Stimulated activated CD8-positive, alpha-beta memory T cell treated with anti-CD3 and anti-CD28 coated beads, Interleukin-7, amount 100 ng/mL, for 48 hours (primary cell): ENCODE measurements at places on chromosomes 2 and 18.

- DNase-seq, result no peak
Measured at GRCh38 chr2:181111059-181111458, 130.7 kb downstream of the UBE2E3 start.

- no peak for DNase-seq
Measured at GRCh38 chr2:39715095-39715494, 49.4 kb downstream of the TMEM178A start.

DNA sequence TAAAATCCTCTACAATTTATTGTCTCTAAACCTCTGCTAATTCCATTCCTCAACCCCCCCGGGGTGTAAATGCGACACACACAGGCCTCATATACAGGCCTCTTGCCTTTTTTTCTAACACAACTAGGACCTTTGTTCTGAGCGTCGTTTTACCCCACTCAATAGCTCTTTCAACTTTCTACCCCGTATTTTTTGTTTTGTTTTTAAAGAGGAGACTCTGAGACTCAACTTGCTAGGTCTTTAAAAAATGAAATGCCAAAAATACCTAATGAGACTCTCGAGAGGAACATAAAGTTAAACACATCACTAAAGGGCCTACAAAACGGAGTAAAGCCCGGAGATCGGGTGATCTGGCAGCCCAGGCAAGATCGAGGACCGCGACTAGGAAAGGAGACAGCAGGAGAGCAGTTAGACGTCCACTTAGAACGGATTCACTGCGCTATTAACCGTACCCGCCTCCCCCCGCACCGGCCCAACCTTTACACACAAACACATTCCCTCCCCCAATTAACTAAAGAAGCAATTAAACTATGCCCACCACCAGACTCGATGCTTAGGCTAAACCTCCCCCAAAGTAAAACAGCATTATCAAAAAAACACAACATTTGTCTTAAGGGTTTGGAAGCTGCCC, 1.7 kb downstream of the TRIP12 start:
- peak; percentile 1 for DNase-seq

DNA sequence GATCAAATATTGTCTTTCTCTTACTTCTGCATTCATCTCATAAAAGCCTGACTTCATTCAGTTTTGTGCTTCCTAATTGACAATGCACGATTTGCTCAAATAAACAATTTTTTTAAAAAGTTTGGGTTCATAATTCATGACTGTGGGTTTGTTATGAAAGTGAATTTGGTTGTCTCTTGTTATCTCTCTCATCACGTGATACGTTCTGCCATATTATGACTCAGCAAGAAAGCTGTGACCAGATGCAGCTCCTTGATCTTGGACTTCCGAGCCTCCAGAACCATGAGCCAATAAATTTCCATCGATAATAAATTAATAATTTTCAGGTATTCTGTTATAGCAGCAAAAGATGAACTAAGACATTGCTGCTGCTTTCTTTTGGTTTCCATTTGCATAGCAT, 156.5 kb upstream of the LRATD1 start:
- DNase-seq, result no peak

DNA sequence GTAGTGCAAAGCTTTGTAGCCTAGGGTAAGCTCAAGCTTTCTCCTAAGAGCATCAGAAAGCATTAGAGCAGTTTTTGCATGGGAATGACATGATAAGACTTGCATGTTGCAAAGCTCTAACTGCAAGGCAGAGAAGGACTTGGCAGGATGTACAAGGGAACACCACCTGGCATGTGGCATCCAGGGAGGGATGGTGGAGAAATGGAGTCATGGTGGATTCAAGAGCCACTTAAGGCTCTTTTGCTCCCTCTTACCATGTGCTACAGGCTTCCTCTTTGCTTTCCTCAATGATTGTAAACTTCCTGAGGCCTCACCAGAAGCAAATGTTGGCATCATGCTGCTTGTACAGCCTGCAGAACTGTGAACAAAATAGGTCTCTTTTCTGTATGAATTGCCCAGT, 266.0 kb downstream of the GLI2 start:
- no peak for DNase-seq

DNA sequence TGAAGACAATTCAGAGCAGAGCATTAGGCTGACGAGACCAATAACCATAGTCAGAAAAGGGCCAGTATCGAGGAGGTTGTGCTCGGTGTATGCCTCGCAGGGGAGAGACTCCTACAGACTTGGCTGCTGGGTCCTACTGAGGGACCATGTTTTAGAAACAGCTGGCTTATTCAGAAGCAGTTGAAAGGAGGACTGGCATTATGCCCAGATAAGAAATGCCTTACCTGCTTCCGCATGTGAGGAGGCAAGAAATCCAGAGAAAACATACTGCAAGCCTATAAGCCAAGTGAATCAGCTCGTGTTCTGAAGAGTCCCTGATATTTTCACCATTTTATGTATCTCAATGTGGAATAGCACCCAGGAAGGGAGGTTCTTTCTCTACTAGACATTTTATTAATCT, 434.7 kb downstream of the GRB14 start:
- no peak for DNase-seq

DNA sequence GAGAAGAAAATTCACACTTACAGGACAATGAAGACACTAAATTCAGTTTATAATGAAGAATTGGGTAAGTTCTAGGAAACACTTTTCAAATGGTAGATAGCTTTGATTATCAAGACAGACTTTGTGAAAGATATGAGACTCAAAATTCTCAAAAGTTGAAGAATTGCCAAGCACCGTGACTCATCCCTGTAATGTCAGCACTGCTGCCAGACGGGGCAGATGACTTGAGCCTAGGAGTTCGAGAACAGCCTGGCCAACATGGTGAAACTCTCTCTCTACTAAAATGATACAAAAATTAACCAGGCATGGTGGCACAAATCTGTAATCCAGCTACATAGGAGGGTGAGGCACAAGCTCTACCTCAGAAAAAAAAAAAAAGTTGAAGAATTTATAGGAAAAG, 1820.1 kb upstream of the LRRTM1 start:
- no peak for DNase-seq

- DNase-seq, result no peak
Measured at GRCh38 chr18:27825689-27826088, 351.2 kb downstream of the CDH2 start.

DNA sequence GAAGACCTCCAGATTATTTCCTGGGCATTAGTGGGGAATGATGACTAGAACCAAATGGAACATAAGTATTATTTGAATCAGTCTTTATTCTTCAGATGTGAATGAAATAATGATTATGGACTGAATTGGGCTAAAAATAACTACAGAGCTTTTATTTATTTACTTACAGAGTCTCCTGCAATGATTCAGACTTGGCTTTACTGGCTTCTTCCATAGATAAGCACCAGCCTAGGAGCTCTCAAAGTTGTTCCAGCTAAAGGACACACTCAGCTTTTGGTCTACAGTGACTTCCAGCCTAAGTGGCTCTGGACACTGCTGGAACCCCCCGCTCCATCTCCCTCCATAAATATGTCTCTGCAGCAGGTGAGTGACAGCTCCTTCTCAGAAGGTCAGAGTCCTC, 24.3 kb upstream of the ARHGAP25 start:
- DNase-seq, result no peak

GRCh38 chr2:107607054-107607453, 219.6 kb upstream of the RGPD4 start:
- DNase-seq, result no peak

- no peak for DNase-seq
Measured at GRCh38 chr2:179991344-179991743, 15.8 kb downstream of the CWC22 start.

DNA sequence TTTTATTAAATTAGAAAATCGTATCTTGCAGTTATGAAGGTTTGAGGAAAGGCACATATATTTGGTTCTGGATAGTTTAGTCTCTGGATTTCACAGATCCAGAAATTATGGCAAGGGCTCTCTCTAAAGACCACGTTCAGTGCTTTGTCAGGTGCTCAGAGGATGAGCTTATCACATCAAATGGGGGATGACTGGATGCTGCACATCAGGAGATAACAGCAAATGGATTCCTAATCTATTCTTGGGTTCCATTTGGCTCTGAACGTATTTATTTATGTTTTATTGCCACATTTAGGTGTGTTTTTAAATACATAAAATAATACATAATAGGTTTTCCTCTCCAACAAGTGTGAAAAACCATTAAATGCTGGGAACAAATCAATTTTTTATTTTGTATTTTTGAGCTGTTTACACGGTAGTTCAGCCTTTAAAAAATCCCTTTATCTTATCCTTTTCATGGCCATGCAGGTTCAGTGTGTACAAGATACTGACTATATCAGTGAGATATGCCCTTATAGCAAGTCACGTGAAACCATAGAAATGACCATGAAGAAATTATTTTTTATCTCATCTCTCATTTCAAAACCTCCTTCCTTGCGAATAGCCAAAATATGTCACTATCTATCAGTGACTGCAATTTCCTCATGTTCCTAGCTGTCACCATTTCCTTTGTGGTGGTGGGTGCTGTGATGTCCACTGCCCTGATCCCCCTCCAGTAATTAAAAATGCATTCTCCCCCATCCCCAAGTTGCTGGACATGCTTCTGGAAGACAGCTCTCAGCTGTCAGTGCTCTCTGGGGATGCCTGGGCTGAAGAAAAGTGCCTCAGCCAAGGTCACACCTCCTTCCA, 25.9 kb upstream of the CXCR4 start:
- DNase-seq, result no peak

DNA sequence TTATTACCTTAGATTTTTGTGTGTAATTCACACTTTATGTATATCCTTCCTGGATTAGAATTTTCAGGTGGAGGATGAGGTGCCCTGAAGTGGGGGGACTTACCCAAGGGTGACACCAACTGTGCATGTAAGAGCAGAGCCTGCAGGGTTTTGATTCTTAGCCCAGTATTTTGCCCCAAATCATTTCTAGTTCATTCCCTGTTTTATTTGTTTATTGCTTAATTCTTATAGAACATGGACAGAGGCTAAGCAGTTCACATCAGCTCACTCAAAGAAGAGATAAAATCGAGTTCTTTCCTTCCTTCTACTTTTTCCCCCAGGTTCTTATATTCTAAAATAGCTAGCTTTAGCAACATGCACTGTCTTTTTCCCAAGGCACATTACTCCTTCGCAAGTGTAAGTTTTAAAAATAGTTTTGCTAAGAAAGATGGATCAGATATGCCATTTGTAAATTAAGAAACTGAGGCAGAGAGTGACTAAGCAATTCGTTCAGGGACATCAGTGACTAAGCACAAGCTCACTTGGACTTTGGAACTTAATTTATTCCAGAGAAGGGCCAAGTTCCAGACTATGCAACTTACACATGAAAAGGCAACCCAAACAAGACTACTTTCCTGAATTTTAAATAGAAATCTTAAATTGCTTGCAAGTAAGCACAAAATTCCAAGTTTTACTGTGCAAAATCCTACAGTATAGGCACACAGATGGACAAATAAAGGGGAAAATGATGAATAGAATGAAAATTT, 427.9 kb upstream of the POU3F3 start:
- no peak for DNase-seq
